ENCODE measurements at places on chromosomes 6 and 20.
A peak's percentile ranks its signal among the peaks of the same experiment; 100 is the strongest.

DNA sequence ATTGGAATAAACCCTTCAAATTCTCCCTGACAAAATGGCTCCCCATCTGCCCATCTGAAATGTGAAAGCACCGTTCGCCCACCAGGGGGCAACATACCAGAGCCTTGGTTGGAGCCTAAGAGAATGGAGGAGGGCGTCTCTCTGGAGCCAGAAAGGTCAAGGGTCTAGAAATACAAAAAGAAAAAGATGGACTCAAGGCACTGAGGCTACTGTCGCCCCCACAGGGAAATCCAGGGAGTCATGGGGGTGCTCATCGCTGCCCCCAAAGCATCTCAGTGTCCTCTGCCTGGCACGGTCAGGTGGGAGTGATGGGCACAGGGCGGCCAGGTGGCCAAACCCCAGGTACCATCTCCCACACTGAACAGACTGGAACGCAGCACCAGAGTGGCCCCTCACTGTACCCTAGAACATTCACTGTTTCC is 136.3 kb downstream of the ZMYND8 start:
- peak; percentile 30 for DNase-seq

GRCh38 chr20:37935435-37935834 is 32.5 kb downstream of the VSTM2L start:
- peak; percentile 26 for DNase-seq

- no peak for DNase-seq
These were observed 35.1 kb upstream of the SRPK1 start for GRCh38 chr6:35955970-35956369.

GRCh38 chr20:59829054-59829785 is 104.2 kb downstream of the SYCP2 start:
- DNase-seq, result no peak

- peak; percentile 80 for DNase-seq
These were observed 474.4 kb upstream of the RNF217 start for GRCh38 chr6:124487623-124488431.

- no peak for DNase-seq
These were observed 261.5 kb downstream of the SLC24A3 start for GRCh38 chr20:19473922-19474286.

DNA sequence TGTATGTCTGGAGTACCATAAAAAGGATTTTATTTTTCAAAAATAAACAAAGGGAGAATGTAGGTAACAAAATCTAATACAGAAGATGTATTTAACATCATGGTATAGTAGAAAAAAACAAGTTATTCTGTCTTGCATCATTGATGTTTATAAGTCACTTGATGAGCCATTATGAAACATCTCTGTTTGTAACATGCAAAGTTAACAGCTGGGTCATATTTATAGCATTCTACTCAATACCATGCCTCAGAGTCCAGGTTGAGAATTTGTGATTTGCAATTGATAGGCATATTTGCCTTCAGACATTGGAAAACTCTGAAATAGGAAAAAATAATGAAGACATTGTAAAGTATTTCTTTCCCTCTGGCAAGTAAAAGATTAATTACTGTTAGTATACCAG is 52.3 kb upstream of the IL20RA start:
- DNase-seq, result no peak

DNA sequence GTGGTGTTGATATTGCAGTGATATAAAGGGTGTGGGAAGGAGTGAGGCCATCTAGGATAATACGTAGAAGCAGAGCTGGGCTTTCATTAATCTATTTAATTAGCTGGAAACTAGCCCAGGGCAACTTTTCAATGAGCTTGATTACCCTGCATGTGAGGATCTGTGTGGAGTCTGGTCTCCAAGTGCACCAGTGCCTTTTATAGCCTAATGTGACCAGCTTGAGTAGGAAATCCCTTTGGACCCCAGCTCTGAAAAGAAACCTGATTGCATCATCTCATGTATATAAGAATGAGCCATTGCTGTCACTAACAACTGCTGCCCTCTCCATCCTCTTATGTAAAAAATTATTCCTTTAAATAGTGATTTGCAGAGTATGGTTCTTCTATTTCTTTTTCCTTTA is 72.6 kb downstream of the CD109 start:
- peak; percentile 12 for DNase-seq

DNA sequence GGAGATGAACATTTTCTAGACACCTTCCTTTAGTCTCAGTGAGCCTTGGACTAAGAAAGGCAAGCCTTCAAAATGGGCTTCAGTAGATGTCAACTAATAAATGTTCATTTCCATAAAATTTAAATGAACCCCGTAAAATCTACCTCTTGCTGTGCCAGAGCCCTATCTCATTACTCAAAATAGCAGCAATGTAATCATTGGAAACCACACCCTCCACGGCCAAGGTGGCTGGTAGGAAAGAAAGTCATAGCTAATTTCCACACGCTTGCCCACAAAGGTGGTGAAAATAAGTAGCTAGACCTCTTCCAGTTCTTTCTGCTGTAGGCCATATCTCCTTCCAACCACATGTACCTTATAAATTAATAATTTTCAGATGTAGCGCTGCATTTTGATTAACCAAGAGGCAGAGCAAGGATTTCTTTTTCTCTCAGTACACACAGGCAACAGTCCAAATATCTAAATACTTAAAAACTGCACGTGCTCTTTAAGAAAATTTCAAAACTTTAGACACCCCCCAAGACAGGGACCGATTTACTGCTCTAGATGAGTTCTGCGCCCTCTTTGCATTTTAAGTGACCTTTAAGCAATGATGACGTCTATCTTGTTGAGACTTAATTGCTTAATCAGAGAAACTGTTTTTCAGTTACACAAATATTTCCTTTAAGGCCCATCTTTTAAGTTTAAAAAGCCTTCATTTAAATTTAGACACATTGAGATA is 290.8 kb downstream of the ZNF217 start:
- DNase-seq, result no peak

GRCh38 chr6:125919618-125920017 is 37.0 kb upstream of the HINT3 start:
- no peak for DNase-seq

- no peak for DNase-seq
These were observed 82.3 kb downstream of the GPX5 start for GRCh38 chr6:28607990-28608389.

DNA sequence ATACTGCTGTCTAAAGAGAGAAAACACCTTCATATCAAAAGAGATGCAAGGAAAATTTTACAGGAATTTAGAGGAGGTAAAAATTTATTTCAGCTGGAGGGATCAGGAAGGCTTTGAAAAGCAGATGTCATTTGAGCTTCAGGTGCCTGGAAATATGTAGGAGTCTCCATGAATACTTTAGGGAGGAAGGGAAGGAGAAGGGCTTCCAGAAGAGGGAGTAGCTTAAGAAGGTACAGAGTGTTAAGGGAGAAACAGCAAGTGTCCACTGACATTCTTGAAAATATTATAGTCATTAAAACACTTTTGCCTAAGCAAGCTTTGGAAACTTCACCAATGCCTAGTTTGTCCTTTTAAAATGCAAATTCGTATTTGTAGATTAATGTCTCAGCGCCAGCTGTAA is 27.2 kb downstream of the L3MBTL3 start:
- DNase-seq, result no peak

DNA sequence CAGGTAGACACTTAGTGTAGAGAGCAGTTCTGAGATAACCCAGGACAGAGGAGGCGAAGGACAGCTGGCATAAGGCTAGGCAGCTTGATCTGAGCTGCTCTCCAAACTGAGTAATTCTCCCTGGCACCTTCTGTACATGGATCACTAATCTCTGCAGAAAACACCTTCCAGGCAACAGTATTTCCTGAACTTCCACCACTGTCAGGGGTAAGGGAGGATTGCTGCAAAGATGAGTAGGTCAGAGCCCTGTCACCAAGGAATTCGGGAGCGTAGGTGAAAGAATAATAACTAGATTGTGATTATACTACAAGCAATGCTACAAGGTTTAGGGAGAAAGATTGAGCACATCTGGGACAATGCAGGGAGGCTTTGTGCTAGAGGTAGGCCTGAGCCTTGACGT is 1.9 kb downstream of the HM13 start:
- DNase-seq, result no peak

DNA sequence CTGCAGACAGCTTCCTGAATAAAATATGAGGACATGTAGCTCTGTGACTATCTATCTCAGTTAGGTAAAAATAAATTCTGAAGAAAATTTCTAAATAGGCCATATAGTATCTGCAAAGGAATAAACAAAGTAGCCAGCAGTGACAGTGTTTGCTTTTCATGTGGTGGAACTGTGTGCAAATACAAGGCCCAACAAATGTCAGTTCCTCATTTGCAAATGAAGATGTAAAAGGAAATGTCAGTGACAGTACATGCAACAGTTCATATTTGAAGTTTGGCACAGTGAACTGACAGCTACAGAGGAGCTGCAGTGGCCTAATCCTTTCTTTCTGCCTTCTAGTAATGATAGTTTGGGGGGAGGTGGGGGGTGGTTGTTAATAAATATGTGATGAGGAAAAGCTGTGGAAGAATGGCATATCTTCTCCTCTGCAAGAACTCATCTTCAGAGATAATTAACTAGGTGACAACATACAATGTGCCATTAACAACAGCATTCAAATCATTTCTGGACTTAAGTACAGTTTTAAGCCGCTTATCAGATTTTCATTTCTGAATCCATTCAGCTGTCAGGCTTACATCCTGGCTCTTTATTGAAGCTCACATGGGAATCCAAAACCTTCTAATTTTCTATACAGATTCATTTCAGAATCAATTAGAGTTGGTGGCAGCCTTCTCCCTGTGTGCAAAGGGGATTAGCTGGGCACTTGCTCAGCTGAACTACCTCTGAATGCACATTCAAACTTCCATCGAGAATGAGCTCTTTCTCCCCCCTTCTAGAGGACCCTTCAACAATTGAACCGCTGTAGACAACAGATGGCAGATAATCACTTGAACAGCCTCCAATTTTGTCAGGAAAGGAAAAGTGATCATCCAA is 1059.0 kb upstream of the EPHA7 start:
- DNase-seq, result no peak

DNA sequence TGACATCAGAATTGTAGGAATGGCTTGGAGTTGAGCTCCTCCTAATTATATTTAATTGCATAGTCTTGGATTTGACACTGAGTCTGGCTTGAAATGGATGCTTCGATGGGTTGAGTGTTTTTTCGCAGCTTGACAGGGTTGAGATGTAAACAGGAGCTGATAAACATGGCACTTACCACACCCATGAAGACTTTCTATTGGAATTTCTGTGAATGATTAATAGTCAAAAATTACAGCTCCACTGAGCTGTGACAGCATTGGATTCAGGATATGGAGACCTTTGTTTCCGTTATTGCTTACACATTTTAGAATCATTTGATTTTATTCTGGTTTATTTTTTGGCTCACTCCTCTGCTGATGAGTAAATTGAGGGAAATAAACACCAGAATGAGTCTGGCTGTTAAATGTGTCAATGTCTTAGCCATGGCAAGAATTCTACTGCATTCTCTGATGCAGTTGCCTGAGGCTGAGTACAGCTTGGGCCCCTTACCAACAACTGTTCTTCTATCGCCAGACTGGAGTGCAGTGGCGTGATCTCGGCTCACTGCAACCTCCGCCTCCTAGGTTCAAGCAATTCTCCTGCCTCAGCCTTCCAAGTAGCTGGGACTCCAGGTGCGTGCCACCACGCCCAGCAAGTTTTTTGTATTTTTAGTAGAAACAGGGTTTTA is 128.1 kb upstream of the DOK5 start:
- peak; percentile 33 for DNase-seq
